ENCODE measurements at places on chromosomes 13 and 19. TPM values are rescaled to one million over a fixed set of nuclear protein-coding genes. Genes with fewer than 3 reads are reported as not detected.

NCR1 gene
- not detected for total RNA-seq

CEACAM4 gene
- not detected for total RNA-seq

OR10H1 gene
- not detected for total RNA-seq

ARMC6 gene
- 36.0 TPM for total RNA-seq

MBD3L3 gene
- not detected for total RNA-seq

IGSF23 gene
- not detected for total RNA-seq

COL4A2 gene
- 1,647 TPM for total RNA-seq

NKPD1 gene
- not detected for total RNA-seq

PLK5 gene
- not detected for total RNA-seq

TBC1D4 gene
- total RNA-seq, result 24.0 TPM

KLK14 gene
- total RNA-seq, result 0.31 TPM

C1QTNF9B gene
- not detected for total RNA-seq

KIR2DL3 gene
- not detected for total RNA-seq

ANGPTL4 gene
- 115 TPM for total RNA-seq

METTL21C gene
- not detected for total RNA-seq

NLRP7 gene
- total RNA-seq, result not detected

UBE2L5 gene
- total RNA-seq, result not detected

CCDC70 gene
- not detected for total RNA-seq

CGB1 gene
- not detected for total RNA-seq

C19orf73 gene
- total RNA-seq, result 1.4 TPM

TFDP1 gene
- 49.4 TPM for total RNA-seq

CGB8 gene
- total RNA-seq, result 15.8 TPM

RPS16 gene
- total RNA-seq, result 1,329 TPM

LIN7B gene
- total RNA-seq, result 8.9 TPM

ZNF729 gene
- total RNA-seq, result not detected

FBL gene
- 135 TPM for total RNA-seq

IRGC gene
- total RNA-seq, result not detected

ZNF99 gene
- not detected for total RNA-seq

FXYD1 gene
- 1.1 TPM for total RNA-seq

PCDH17 gene
- total RNA-seq, result 0.70 TPM

MISP gene
- 0.36 TPM for total RNA-seq

RNF113B gene
- total RNA-seq, result not detected

PRDX2 gene
- total RNA-seq, result 145 TPM

ZNF790 gene
- 7.5 TPM for total RNA-seq

ATP1A3 gene
- total RNA-seq, result 3.4 TPM

CEACAM6 gene
- total RNA-seq, result not detected

IL11 gene
- total RNA-seq, result 183 TPM

CGB2 gene
- total RNA-seq, result 2.9 TPM

NFIC gene
- 49.8 TPM for total RNA-seq

KIRREL2 gene
- total RNA-seq, result 0.18 TPM

LILRA6 gene
- total RNA-seq, result not detected

RASIP1 gene
- 0.26 TPM for total RNA-seq

KLK7 gene
- total RNA-seq, result not detected

LRRC4B gene
- total RNA-seq, result not detected

IGFLR1 gene
- total RNA-seq, result 2.4 TPM

ZNF528 gene
- total RNA-seq, result 7.5 TPM

NLRP9 gene
- total RNA-seq, result not detected

CAPS gene
- total RNA-seq, result 7.2 TPM

PSG1 gene
- total RNA-seq, result 0.52 TPM

GPC6 gene
- 81.8 TPM for total RNA-seq

OVOL3 gene
- total RNA-seq, result not detected

Data from astrocyte (in vitro differentiated cells and primary cell).